ENCODE measurements at places on chromosomes 11 and 22.

DNA sequence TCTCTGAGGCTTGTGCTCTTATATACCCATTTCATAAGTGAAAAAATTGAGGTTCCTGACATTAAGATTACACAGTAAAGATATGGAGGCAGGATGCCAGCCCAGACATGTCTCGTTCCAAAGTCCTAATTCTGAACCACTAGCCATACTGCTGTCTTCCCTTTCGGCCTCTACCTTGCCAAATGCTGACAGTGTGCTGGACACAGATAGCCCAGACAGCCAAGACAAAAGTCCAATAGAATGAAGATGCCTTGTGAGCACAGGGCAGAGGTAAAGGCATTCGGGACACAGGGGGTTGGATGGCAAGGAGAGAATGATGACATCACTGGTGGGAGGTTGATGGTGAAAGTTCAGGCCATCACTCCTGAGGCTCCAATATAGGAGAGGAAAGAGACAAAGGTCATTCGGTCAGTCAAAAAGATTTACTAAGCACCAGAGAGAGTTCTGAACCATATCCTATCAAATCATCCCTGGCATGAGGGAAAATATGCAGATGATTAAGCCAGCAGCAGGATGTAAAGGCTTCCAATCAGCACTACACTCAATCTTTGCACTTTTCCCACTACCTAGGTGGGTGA lies 174.0 kb upstream of the MTMR2 start:
- DNase-seq, result no peak

DNA sequence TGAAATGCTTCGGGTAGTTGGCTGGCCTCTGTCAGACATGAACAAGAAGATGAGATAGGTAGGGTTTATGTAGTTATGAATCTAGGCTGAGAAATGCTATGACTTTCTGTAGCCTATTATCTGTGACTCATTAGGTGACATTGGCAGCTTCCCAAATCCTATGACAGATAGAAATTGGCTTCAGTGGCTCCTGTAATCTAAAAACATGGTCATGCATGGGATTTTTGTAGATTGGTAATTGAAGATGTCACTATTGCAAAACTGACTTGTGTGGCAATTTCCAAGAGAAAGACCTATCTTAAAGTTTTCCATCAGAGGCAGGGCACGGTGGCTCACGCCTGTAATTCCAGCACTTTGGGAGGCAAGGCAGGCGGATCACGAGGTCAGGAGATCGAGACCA lies 29.4 kb upstream of the GRIK4 start:
- peak; percentile 2 for DNase-seq

DNA sequence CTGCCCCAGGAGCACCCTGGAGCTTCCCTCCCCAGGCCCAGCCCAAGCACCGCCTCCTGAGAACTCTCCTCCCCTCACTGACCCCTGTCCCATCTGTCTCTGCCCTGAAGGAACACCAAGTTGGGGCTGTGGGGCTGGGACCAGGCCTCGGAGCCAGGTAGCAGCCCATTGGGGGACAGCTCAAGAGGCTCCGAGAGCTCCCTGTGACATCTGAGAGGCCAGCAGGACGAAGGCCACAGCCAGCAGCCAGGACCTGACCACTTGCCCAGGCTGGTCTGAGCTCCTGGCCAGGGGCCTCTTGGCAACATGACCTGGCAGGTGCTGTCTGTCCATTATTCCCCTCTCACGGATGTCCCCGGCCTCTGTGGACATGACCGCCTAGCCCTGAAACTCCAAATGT lies 33.7 kb downstream of the IGF2 start:
- no peak for DNase-seq

DNA sequence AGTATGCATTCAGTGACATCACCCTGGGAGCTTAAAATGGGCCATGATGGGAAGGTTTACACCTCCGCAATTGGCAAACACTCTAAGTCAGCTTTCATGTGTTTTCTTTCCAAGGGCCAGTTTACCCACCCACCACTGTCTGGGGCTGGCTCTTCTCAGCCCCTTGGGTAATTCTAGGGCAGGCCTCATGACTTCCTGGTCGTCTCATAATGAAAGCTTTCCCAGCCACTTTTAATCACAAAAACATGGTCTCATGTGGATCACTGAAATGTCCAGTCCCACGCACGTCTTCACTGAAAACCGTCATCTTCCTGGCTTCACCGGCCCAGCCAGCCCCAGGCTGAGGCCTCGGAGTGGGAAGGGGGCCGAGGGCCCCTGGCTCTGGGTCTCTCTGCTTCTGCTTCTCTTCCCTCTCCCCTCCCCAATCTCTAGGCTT lies 58.5 kb upstream of the ANO1 start:
- no peak for DNase-seq

GRCh38 chr11:96134602-96135001 lies 208.4 kb downstream of the MAML2 start:
- peak; percentile 35 for DNase-seq
